Fibroblast of skin of scalp (primary cell): ENCODE measurements at places on chromosomes 13 and 19.

- no peak for DNase-seq
Measured at GRCh38 chr13:76499891-76500290, 386.3 kb downstream of the KCTD12 start.

DNA sequence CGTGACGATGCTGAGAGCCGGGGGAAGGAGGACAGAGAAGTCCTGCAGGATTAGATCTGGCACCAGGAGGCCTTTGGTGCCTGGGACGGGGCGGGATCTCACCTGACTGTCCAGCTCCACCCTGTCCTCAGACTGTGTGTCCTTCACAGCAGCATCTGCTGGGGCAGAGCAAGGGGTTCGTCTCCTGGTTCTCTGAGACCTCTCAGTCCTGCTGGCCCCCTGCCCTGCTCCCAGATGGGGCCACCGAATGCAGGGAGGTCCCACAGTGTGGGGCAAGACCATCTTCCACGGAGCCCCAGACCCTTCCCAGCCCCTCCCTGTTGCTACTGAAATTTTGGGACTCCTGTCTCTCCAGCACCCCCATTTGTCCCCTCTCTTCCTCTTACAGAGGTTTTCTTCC is 4.5 kb downstream of the LILRB3 start:
- DNase-seq, result no peak

- no peak for DNase-seq
Measured at GRCh38 chr19:16851031-16851712, 22.0 kb downstream of the SIN3B start.

- DNase-seq, result no peak
Measured at GRCh38 chr13:28597641-28598040, 61.3 kb upstream of the POMP start.

GRCh38 chr19:4556597-4557127 is 2.8 kb downstream of the SEMA6B start:
- DNase-seq, result peak; percentile 20
